Fibroblast of skin of back (primary cell): ENCODE measurements at places on chromosomes 11 and 22.

DNA sequence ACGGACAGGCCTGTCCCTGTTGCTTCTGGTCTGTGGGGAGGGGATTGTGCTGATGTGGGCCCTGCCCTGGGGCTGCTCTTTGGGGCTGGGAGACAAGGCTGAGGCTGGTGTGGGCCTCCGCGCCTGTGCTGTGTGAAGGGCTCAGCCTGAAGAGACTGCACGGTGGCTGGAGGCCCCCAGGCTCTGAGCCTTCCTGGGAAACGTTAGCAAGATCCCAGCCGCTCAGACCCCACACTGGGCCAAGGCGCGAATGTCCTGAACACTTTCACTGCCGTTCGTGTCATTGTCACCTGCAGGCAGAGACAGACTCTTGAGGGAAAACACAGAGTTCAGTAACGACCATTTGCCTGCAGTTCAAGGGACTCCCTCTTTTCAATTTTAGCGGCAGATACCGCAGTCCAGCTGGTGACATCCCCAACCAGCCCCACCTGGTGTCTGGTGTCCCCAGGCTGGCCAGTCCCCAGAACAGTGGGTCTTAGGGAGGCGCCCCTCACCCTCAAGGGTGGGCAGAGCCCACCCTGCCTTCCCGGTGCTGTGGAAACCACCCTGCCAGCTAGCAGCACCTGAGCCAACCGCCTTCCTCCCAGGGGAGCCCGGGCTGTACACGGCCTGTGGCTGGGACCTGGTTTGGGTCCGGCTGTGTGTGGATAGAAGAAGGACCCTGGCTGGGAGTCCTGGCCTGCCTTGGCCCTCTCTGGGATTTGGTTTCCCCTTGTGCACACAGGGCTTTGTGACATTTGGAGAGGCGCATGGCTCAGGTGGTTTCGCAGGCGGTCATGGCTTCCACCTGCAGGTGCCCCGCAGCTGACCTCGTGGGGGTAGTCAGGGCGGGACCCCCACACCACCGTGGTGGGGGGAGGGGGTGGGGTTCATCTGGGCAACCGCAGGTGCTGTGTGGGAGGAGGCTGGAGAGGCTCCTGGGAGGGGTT, 5.7 kb downstream of the PANX2 start:
- DNase-seq = no peak

DNA sequence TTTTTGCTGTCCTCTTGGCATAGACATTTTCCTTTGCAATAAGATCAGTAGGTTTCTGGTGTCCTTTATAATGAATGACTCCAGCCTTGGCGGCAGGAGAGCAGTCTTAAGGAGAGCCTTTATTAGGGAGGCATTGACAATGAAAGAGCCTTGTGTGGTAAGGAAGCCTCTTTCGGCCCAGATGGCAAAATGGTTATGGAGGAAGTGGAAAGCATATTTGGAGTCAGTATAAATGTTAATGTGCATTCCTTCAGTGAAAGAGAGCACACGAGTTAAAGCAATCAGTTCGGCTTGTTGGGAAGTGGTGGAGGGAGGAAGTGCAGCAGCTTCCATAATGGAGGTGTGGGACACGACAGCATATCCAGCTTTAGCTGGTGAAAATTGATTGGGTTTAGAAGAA, 18.1 kb upstream of the ANO1 start:
- no peak for DNase-seq

- peak; percentile 86 for DNase-seq
These were observed 120.1 kb upstream of the SLC5A12 start for GRCh38 chr11:26841818-26842473.

- DNase-seq = no peak
These were observed 744.7 kb upstream of the CCDC179 start for GRCh38 chr11:23604966-23605365.

DNA sequence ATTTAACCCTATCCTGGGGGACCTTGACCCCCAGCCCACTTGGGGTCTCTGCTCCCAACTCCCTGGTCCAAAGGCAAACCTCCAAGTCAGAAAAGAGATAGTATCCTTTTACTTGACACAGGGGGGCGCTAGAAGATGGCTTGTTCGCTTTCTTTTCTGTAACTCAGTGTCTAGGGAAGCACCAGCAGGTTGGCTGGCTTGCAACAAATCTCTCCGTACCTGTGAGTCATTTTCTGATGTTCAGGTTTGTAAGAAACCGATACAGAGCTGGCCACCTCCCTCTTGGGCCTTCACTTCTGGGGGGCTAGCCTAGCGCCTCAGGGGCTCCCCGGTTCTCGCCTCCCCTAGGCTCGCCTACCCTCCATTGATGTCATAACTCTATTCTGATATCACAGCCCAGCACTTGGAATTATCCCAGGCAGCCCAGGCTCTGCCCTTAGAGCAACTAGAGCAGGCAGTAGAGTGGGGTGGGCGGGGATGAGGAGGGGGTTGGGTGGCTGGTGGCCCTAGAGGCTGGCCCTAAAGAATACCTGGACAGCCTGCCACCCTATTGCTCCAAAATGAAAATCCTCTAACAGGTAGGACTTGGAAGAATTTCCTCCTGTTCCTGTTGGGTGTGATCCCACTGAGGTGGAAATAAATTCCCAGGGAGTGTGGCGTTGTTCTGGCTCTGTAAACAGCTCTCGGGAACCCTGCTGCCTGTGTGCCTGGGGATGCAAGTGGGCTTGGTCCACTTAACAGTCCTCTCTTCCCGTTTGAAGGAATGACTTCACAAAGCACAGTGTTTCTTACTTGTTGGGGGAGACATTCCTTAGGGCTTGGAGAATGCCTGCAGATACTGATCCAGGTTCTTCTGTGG, 69.4 kb downstream of the OSBP2 start:
- peak; percentile 70 for DNase-seq

DNA sequence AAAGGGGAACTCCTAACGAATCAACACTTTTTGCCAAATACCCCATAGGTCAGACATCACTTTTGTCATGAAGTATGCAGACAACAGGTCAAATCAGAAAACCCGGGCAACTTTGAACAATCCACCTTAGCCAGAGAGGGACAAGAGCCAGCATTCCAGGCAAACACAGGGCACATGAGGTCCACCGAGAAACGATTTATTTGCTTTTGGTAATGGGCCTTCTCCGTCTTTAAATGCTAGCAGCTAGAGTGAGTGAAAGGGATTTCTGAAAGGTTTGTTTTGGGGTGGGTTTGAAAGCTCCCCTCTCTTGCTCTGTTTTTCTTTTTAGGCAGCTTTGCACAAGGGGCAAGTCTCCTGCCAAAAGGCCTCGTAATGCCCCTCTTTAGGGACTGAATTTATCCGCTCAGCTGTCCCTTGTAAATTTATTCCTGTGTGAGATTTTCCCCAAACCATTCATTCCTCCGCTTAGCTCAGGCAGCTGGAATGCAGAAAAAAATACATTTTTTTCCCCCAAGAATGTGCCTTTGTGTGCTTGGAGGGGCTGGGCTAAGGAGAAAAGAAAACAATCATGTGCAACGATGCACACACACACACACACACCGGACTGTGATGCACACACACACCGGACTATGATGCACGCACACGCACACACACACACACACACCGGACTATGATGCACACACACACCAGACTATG, 196.9 kb downstream of the SNX19 start:
- peak; percentile 91 for DNase-seq

- DNase-seq = no peak
These were observed 108.7 kb upstream of the E2F8 start for GRCh38 chr11:19349340-19350025.

- no peak for DNase-seq
These were observed 12.1 kb downstream of the NADSYN1 start for GRCh38 chr11:71465054-71465453.

- no peak for DNase-seq
These were observed 61.3 kb upstream of the RASD2 start for GRCh38 chr22:35479359-35479758.

- no peak for DNase-seq
These were observed 3.4 kb upstream of the RPS19BP1 start for GRCh38 chr22:39535831-39536449.
